Activated T-helper 1 cell treated with Interleukin-2 at 50 U/mL for 16 hours (primary cell): ENCODE measurements at places on chromosomes 4 and X.

GRCh38 chr4:91171217-91171616, 1044.0 kb downstream of the CCSER1 start:
- no peak for DNase-seq

DNA sequence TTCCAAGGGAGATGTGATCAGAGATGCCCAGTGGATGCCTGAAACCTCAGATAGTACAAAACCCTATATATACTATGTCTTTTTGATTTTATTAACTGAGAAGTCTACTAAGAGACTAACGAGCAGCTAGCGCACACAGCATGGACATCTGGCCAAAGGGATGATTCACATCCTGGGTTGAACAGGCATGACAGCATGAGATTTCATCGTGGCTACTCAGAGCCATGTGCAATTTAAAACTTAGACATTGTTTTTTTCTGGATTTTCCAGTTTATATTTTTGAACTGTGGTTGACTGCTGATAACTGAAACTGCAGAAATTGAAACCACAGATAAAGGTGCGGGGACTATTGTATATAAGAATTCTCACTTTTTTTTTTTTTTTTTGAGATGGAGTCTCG, 2252.9 kb upstream of the AGA start:
- DNase-seq, result no peak

DNA sequence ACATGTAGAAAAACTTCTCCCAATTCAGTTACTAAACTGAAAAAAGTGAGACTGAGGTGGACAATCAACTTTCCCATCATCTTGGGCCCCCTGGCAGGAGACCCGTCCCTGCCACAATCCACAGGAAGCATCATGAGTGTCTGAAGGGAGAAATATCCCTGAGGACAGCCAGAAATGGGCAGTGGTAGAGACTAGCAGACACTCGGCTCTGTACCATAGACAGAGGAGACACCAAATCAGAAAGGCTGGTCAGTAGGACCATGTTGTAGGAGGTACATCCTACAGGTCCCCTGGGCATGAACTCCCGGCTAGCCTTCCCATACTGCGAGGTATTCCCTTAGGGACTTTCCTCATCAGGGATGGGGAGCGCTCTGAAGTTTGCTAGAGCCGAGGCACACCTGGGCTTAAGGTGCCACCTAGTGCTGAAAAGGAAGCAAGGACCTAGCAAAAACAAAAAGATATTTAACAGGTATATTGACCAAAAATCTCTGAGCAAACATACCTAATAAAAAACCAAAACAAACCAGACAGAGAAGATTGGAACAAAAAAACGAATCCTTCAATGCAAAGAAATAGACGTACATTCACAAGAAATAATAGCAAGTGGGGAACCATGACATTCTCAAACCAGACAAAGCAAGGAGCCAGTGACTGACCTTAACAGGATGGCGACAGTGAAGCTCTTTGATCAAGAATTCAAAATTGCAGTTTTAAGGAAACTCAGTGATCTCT, 55.6 kb downstream of the HAUS3 start:
- DNase-seq, result no peak

- DNase-seq, result no peak
Measured at GRCh38 chr4:58679886-58680285, 1569.7 kb upstream of the IGFBP7 start.

DNA sequence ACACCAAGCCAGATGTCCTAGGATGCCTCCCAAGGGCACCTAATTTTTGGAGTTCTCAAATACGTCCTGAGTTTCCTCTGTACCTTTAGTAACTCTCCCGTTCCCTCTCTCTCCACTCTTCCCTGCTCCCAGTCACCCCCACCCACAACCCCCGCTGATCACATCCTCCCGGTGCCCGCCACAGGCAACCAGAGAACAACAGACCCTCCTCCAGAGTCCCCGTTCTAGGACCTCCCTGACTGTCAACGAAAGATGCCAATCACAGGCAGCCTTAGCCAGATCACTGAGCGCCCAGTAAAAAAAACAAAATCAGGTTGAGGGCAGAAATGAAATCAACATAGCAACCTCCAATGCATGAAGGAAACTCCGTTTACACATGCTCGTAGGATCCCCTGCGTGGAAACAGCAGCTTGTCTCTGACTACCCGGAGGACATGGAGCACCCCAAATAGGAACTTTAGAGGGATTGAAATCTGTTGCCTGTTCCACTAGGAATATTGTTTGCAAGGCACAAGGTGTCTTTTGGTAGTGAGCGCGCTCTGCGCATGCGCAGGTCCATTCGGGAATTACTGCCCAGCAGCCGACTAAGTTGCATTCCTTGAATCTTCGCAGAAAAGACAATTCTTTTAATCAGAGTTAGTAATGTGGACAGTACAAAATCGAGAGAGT, at the start of gene GABRB1:
Gene GABRB1 (plus strand): TSS at position 557 of the 668 bp plus-strand sequence.
- peak; percentile 1 for DNase-seq

DNA sequence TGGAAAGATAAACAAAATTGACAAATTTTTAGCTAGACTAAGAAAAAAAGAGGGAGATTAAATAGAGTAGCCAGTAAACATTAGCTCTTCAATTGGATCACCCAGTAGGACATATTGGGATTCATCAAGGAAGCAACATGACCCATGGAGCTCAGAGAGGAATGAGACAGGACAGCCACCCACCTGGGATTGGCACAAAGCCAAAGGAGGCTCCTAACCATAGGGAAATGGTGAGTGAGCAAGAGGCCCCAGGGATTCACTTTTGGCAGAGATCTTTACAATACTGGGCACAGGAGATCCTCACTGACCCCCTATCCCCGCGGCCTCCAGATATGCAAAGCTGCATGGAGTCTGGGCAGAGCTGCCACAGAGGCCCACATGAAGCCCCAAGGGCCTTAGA, 34.8 kb upstream of the CXCL6 start:
- DNase-seq, result no peak

- no peak for DNase-seq
Measured at GRCh38 chrX:16063141-16063540, 60.2 kb upstream of the GRPR start.

DNA sequence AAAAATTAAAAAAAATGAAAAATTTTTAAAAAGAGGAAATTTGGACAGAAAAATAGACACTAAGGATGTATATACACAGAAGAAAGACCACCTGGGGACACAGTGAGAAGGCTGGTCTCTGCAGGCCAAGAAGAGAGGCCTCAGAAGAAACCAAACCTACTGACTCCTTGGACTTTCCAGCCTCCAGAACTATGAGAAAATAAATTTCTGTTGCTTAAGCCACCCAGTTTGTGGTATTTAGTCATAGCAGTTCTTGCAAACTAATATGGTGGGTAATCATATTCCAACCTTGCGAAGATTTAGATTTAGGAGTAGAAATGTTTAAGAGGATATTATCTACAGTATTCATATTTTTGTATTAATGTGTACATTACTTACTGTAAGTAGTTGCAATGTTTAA, 56.4 kb downstream of the COQ2 start:
- no peak for DNase-seq

GRCh38 chrX:44946771-44947170, 73.8 kb downstream of the KDM6A start:
- DNase-seq, result no peak

- DNase-seq, result no peak
Measured at GRCh38 chrX:7110821-7111276, 36.7 kb upstream of the STS start.

- no peak for DNase-seq
Measured at GRCh38 chrX:2595258-2595657, 94.5 kb upstream of the DHRSX start.

DNA sequence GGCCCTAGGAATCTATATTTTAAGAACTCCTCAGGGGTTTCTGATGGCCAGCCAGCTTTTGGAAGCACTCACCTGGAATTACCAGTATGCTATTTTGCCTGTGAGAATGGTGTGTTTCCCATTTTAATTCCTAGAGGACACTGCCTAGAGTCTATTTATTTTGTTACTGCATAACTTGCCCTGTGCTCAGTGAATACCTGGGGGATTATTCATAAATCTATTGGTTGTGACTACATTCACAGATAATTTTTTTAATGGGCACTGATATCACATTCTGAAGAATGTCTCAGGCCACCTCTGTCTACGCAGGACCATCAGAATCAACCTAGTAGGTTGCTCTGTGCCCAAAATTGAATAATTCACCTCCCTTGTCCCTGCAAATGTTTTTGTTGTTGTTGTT, 6.7 kb downstream of the ARL13A start:
- DNase-seq, result no peak

GRCh38 chr4:825971-826330, at the start of gene CPLX1:
Gene CPLX1 (minus strand): TSS chr4:826129. CDS start chr4:824522, 1,607 bp downstream.
- DNase-seq, result no peak

GRCh38 chrX:17441965-17442364, 67.0 kb downstream of the NHS start:
- no peak for DNase-seq

DNA sequence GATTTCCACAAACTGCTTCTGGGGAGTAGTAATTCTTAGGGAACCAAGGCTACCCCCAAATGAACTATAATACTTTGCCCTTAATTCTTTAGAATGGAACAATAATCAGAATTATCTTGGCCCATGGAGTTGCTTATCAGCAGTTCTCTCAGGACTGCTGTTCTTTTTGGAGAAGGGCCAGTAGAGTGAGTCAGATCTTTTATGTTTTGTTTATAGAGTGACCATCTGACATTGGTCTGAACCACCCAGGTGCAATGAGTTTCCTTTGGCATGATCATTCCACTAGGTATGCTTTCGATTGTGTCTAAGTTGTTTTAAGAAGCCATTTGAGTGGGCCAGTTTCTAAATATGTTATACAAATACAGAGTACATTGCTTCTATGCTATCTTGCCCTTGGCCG, 31.8 kb downstream of the PRRG1 start:
- DNase-seq, result no peak

- DNase-seq, result no peak
Measured at GRCh38 chr4:8538076-8538702, 42.0 kb upstream of the GPR78 start.

GRCh38 chrX:54798137-54798536, at the start of gene ITIH6:
Gene ITIH6 (minus strand): TSS chrX:54798255. CDS start chrX:54798210, 45 bp downstream.
- no peak for DNase-seq

DNA sequence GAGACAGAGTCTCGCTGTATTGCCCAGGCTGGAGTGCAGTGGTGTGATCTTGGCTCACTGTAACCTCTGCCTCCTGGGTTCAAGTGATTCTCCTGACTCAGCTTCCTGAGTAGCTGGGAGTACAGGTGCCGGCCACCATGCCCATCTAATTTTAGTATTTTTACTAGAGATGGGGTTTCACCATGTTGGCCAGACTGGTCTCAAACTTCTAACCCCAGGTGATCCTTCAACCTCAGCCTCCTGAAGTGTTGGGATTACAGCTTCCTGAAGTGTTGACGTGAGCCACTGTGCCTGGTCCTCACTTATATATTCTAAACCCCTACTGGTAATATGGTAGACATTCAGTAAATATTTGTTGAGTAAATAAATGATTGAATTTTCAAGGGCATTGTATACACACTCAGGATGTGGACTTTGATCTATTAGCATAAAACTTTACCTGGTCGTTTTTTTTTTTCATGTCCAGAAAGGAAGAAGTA, 33.0 kb downstream of the MTHFD2L start:
- DNase-seq, result no peak

GRCh38 chr4:178306565-178306964, 864.3 kb upstream of the AGA start:
- DNase-seq, result no peak

DNA sequence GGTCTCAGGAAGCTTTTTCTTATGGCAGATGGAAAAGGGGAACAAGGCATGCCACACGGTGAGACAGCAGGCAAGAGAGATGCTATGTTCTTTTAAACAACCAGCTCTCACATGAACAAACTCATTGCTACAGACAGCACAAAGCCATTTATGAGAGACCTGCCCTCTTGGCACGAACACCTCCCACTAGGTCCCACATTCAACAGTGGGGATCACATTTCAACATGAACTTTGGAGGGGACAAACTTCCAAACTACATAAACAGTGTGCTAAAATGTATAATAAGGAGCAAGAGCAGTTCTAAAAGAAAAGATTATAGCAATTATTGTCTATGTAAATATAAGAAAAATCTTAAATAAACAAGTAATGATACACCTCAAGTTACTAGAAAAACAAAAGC, 391.8 kb upstream of the CPXCR1 start:
- DNase-seq, result no peak

GRCh38 chr4:186061921-186062320, 7.0 kb upstream of the TLR3 start:
- no peak for DNase-seq

DNA sequence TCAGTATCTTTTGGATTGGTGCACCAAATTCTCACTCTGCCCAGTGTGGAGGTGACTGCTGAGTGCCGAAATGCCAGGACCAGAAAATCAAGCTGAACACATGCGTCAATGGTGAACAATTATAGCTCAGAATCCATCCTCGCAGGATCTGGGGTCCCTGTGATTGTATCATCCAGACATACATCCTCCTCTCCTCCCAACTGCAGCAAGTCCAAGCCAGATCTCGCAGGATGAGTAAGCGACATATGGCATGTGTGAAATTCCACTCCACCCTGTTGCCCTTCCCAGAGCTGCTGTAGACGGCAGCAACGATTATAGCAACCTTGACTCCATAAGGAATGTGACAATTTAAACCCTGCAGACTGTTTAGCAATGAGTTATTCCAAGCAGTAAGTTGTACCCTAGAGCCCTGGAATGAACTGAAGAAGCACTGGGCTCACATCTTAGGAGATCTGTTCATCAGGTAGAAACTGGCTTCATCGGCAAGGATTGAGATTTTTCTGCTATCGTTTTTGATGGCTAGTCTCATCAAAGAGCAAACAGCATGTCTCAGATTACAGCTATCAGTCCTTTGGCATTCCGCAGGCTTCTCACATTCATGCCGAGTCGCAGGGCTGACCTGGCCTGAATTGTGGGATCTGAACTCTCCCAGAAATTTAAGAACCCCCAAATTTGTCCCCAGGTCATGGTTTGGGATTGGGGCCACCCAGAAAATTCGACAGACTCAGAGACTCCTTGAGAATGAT, 35.5 kb upstream of the SORBS2 start:
- DNase-seq, result no peak

- DNase-seq, result no peak
Measured at GRCh38 chrX:2723286-2723879, 28.5 kb upstream of the XG start.

DNA sequence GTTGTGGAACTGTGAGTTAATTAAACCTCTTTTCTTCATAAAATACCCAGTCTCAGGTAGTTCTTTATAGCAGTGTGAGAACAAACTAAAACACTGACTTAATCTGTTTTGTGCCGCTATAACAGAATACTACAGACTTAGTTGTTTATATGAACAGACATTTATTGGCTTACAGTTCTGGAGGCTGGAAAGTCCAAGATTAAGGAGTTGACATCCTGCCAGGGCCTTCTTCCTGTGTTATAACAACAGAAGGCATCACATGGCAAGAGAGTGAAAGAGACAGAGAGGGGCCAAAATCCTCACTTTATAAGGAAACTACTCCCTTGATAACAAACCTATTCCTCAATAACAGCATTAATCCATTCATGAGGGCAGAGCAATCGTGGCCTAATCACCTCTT, 42.5 kb upstream of the KCNIP4 start:
- DNase-seq, result no peak
